Skeletal muscle cell (primary cell): ENCODE measurements at places on chromosomes 16 and 17.

- DNase-seq = no peak
Measured at GRCh38 chr16:4925791-4926190, 11.2 kb downstream of the PPL start.

- DNase-seq = no peak
Measured at GRCh38 chr16:75616521-75617010, 6.5 kb downstream of the ADAT1 start.

GRCh38 chr16:48366165-48367093 lies 18.8 kb downstream of the SIAH1 start:
- peak; percentile 86 for DNase-seq

DNA sequence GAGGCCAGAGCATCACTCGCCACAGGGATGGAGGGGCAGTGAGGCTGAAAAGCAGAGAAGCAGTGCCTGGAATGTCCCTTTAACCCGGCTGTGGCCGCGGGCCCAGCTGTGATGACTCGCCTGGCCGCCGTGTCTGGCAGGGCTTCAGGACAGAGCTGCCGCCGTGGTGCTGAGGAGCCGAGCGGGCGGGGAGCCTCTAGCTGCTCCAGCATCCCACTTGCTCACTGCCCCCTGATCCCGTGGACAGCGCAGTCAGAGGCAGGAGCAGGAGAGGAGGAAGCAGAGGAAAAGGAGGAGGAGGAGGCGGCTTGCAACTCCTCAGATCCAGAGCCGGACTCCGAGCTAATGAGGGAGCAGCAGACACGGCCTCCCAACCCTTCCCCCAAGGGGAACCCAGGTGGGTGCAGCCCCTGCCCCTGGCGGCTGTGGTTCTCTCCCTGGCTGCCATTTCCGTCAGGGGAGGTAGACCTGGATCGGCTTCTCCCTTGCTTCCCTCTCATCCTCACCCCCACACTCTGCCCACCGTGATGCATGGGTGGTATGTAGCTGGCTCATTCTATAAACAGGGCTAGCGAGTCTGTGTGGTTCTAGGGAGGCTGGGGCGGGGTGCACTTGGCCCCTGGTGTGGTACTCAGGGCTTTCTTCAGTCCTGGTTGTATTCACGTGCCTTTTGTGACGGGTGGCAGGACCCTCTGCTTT lies 165.7 kb downstream of the CMIP start:
- DNase-seq = no peak

- no peak for DNase-seq
Measured at GRCh38 chr17:11813278-11813677, 184.0 kb downstream of the ZNF18 start.

- no peak for DNase-seq
Measured at GRCh38 chr17:55312852-55313251, 48.1 kb downstream of the HLF start.

DNA sequence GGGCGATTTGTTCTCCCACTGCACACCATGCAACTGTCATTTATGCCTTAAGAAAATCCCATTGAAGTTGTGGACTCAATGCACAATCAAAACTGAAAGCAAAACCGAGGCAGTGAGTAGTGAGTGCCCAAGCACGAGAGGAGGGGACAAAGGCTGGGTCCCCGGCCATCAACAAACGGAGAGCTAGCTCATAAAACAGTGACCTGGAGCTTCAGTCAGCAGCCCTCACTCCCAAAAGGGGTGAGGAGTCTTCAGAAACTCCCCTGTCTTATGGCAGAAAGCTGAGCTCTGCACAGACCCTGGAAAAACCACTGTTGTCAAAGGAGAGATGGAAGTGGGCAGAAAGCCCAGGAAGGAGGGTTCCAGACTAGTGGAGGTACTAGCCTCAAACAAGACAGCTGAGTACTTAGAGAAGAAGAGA lies 96.9 kb downstream of the ADCY9 start:
- DNase-seq = no peak

GRCh38 chr16:89322321-89323119 lies 105.0 kb downstream of the ZNF778 start:
- peak; percentile 71 for DNase-seq

- DNase-seq = no peak
Measured at GRCh38 chr17:292531-293382, 59.9 kb downstream of the RPH3AL start.
